AG04449 (cell line): ENCODE measurements at places on chromosomes 5 and 9.

DNA sequence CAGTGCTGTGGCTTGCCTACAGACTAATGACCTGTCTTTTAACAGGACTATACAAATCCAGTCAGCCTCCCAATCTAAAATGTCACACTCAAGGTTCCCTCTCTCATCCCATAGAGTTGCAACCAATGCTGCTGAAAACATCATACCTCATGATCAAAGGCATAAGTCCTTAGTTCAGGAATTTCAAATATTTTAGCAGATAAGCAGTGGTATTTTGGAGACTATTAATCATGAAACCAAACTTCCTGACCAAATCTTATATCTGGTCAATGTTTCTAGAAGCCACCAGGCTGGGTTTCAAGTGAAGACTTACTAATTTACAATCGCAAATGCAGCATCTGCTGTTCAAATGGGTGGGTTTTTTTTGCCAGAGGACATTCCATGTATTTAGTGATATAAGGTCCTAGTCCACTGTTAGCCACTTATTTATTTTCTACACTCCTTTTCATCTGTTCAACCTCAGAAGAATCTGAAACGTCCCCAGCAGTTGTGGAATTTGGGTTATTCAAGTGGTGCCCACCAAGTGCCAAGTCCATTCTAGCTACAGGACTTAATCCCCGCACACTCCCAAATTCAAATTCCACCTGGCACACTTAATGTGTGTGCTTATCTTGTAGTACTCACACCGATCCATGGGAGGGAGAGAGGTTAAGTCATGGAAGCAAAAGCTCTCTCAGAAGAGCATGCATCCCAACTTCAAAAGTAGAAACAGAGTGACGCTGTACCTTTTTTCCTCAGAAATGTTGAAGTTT lies 5.8 kb downstream of the TAS2R1 start:
- no peak for DNase-seq

DNA sequence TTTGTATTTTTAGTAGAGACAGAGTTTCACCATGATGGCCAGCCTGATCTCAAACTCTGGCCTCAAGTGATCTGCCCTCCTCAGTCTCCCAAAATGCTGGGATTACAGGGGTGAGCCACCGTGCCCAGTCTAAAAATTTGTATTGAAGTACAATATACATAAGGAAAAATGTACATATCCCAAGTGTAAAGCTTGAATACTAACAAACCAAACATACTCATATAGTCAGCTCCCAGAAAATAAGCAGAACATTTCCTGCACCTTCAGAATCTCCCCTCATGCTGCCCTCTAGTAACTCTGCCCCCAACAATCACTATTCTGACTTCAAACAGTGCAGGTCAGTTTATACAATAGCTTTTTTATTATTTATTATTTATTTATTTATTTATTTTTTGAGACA lies 1.6 kb upstream of the NOL6 start:
- no peak for DNase-seq

DNA sequence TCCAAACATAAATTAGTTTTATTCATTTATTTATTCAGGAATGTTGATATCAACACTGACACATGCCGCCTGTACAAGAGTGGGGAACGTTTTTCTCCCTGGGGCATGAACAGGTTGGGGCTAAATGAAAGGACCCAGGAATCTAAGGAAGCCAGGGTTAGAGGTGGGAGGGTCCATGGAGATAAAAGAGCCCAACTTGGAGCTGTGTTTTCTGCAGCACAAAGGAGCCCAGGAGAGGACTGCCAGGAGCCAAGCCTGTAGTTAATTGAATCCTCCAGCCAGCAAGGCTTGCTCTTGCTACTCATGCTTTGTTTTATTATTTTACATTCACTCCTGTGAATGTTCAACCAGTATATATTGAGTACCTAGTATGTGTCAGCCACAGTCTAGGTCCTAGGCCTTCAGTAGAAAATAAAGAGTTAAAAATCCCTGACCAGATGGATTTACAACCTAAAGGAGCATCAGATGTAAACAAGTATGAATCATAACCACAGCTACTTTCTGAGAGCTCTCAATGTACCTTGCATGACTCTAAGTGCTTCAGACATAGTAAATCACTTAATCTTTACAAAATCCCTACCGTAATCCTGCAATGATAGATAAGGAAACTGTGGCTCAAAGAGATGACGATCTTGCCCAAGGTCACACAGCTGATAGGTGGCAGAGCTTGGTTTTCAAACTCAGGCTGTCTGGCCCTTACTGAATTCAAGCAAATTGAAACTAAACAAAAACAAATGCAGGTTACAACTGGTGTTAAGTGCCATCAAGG lies 69.8 kb downstream of the ASTN2 start:
- DNase-seq, result no peak

DNA sequence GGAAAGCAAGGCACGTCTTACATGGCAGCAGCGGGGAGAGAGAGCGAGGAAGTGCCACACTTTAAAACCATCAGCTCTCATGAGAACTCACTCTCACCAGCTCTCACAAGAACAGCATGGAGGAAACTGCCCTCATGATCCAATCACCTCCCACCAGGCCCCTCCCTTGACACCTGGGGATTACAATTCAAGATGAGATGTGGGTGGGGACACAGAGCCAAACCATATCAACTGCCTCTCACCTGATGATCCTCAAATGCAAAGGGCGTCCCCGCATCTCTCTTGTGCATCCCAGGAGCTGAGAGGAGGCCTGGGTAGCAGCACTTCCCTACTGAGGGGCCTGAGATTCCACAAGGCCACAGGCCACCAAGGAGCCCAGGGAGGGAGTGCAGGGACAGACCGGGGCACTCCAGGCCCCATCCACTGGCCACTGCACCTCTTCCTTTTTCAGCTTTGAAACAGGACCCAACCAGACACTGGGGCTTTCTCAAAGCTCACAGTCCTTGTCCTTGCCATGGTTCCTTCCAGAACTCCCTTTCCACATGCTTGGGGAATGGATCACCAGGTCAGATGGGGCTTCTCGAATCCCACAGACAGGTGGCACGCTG lies 54.5 kb upstream of the IL17B start:
- peak; percentile 71 for DNase-seq

- no peak for DNase-seq
These were observed 86.8 kb downstream of the MELK start for GRCh38 chr9:36659500-36659899.

- DNase-seq, result no peak
These were observed 13.1 kb downstream of the LRRC26 start for GRCh38 chr9:137156567-137157375.
